ENCODE measurements at places on chromosomes 7 and 10.

GRCh38 chr7:2125931-2126330 is 106.8 kb downstream of the MAD1L1 start:
- DNase-seq, result no peak

DNA sequence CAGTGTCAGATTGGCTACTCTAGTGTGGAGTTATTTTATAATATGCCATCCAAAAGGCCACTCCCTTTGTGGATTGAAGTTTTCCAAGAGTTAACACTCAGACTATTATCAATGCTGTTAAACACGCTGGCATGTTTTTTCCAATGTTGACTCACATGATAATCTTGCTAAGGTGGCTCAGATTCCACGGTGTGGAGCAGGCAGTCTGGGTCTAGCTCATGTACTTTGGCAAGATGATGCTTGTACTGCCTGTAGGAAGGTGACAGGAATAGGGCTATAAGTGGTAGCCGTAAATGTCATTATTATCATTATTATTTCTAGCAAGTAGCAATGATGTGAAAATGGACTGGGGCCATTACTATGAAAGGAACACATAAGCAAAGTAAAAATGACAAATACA is 79.4 kb upstream of the TBX20 start:
- no peak for DNase-seq

DNA sequence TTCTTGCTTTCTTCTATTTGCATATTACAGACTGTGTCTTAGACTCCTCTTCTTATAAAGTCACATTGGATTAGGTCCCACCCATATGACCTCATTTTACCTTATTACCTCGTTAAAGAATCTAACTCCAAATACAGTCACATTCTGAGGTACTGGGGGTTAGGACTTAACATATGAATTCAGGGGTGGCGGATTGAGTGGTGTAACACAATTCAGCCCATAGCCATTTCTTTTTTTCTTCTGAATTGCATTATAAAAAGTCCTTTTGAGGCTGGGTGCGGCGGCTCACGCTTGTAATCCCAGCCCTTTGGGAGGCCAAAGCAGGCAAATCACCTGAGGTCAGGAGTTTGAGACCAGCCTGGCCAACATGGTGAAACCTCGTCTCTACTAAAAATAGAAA is 6.8 kb upstream of the HERC4 start:
- no peak for DNase-seq

DNA sequence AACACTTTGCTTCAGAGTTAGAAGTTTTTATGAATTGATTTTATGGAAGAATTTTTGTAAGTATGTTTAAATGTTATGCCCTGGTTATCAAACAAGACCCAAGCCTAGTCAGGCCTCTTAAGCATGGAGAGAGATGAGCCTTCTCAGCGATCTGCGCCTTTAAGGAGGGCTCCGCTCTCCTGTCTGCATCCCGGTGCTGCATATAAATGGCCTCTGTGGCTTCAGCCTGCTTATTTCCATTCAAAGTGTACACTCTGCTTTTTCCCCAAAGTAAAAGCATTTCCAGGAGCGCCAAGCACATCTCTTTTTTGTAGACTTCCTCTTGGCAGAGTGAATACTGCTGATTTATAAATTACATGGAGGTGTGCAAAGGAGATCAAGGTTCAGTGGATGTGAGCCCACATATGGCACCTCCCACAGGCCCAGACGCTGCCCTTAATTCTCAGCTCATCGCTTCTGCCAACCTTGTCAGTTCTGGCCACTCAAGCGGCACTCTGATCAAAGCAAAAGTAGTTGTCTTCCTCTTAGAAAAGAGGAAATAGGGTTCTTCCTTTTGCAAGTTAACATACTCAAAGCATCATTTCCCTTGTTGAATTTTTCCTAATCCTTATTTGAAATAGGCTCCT is 70.0 kb upstream of the SFMBT2 start:
- peak; percentile 5 for DNase-seq

DNA sequence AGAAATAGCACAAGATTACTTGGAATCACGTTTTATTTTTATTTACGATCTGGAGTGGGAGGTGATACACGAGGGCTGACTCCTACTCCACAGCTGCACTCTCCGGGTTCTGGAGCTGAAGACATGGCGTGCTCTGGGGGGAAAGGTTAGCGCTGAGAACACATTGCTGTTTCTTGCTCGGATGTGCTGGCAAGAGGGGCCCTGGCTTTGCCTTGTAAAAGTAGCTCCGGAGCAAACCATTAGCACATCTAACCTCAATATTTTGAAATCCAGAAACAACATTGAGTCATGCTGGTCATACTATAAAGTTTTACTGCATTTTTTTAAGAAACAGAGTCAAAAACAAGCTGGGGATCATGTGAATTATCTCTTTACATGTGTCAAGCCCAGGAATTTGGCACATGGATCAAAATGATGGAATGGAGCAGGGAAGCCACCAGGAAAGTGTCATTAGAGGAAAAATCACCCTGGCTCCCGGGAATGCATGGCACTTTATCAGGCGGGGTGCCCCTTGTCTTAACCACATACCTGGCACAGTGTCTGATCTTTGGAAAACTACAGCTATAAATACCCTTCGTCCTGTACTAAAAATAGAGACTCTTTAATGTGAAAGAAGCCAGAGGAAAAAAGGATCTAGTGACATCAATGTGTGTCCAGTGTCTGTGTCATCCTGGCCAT is 31.6 kb upstream of the LYZL1 start:
- no peak for DNase-seq

- no peak for DNase-seq
Measured at GRCh38 chr10:17644485-17644943, 563 bp downstream of the STAM start.

GRCh38 chr10:4736608-4737007 is 89.4 kb upstream of the AKR1E2 start:
- no peak for DNase-seq

DNA sequence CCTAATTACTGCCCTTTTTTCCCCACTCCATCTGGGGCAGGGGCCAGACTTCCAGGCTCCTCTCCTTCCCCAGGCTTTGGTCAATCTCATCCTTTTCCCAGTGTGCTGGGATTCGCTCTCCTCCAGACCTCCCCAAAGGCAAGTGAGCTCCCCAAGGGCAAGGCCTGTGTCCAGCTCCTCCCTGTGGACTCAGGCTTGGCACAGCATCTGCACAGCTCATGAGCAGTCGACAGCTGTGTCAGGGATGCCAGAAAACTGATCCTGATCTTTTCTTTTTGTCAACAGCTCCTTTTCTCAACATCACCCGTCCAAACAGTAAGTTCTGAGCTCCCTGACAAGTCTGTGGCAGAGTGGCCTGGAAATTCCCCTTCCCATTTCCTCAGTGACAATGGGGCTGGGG is 67.1 kb downstream of the C10orf120 start:
- no peak for DNase-seq

GRCh38 chr10:71661779-71662336 is 57.7 kb downstream of the C10orf105 start:
- no peak for DNase-seq

DNA sequence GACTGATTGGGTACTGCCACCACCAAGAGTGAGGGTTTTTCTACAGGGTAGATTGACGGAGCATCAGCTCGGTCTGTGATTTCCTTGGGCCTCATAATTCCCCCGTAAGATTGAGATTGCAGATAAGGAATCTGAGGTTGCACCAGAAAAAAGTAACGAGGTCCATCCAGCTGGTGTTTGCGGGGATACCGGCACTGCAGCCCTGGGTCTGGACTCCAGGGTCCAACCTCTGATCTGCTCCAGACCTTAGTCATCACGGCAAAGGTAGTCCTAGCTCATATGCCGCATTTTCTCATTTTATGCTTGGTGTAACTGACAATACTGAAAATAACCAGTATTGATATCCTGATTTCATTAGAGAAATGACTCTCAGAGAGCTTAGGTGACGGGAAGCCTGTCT is 3.9 kb downstream of the CARD11 start:
- no peak for DNase-seq

DNA sequence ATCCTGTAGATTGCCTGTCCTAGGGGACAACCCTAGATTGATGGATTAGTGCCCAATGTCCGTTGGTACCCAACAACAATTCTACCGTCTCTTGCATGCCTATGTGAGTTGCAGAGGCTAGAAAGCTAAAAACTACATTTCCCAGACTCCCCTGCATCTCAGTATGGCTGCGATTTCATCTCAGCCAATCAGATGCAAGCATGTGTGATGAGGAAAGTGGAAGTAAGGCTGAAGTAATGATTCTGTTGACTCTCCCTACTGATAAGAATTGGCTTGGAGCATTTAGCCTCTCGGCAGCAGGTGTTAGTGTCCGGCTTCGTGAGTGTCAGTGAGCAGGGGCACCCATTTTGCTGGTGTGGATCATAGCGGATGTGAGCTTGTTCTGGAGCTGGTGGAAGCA is 171.9 kb downstream of the FGFR2 start:
- no peak for DNase-seq

DNA sequence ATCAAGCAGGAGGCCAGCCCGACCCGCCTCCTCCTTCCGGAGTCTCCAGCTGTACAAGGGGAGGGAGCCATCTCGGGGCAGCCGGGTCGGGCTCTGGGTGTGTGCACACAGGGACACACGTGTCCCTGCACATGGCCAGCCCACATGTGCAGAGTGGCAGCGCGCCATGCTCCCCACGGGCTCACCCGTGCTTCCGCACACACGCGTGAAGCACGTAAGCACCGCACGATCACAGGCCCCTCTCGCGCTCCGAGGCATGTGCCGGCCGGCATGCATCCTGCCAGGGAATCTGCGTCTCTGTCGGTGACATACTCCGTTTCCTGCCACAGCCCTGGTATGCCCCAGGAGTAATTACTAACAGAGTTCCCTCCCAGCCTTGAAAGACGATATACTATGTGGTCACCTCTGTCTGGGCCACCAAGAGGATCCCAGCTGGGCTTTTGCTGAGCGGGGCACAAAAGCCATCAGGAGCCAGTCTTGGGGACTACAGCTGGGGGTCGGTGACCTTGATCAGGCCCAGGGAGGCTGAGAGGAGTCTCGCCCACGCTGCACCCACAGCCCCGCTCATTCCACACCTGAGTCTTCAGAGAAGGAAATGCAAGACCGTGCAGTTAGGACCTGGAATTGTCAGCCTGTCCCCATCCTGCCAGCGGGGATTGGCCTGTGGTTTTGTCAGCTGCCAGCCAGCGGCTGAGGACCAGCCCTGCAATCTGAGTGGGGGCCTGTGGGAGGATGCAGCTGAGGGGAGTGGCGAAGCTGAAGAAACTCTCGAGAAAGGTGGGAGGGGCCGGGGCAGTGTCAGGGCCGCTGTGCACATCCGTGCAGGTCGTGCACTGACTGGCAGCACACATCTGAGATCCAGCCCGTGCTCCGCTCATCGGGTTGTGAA is 11.0 kb upstream of the LFNG start:
- peak; percentile 70 for DNase-seq

- no peak for DNase-seq
Measured at GRCh38 chr10:48821111-48821510, 118.5 kb downstream of the LRRC18 start.

GRCh38 chr10:33521062-33521461 is 186.6 kb upstream of the NRP1 start:
- no peak for DNase-seq

- no peak for DNase-seq
Measured at GRCh38 chr10:58826694-58827093, 314.0 kb downstream of the BICC1 start.

DNA sequence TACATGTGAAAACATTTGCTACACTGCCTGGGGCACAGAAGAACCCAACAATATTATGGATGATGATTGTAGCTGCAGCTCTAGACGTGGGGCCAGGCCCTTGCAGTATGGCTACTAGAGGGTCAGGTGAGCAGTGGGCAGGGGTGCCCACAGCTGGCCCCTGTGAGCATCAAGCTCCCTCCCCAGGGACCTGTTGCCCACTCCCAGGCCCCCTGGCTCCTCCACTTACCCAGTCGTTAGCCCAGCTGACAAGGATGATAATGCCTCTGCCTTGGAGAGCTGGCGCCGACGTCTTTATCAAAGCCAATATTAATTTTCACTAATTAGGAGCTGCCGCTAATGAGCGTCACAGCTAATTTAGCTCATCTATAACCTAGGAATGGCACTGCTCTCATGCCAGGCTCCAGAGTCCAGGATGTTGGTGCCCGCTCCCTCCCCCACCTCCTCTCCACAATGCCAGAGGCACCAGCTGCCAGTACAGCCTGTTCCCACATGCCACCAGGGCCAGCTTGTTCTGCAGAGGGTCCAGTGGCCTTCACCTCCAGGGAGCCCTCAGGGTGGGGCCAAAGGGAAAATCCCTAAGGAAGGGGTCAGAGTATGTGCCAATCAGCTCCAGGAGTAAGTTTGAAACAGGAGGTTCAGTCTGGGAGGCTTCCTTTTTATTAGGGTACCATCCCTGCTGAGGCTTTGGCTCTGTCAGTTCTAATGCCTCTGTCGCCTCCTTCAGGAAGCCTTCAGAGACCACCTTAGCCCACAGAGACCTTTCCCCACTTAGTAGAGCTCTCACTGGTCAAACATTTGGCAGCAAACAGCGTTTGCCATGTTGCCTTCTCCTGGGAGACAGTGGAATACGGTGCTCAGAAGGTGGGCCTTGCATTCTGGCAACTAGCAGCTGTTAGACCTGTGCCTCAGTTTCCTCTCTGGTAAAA is 77.2 kb downstream of the CDH23 start:
- DNase-seq, result no peak

DNA sequence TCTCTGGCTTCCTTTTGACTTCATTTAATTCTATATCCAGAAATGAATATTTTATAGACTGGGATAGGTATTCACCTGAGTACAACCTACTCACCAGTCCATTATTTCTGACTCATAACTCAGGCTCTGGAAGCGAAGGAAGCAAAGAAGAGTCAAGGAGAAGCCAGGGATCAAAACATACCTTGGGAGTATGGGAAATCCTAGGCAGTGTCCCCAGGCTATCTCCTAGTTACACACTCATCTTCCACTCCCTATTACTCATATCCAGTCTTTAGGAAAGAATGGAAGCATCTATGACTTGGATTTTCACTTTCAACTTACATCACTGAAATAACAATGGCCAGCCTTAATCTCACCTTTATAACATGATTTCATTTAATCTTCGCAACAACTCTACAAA is 40.9 kb upstream of the ELAPOR2 start:
- no peak for DNase-seq
